ENCODE measurements at places on chromosomes 5 and 9.

GRCh38 chr9:109101810-109102209 lies 17.9 kb downstream of the TMEM245 start:
- no peak for DNase-seq

DNA sequence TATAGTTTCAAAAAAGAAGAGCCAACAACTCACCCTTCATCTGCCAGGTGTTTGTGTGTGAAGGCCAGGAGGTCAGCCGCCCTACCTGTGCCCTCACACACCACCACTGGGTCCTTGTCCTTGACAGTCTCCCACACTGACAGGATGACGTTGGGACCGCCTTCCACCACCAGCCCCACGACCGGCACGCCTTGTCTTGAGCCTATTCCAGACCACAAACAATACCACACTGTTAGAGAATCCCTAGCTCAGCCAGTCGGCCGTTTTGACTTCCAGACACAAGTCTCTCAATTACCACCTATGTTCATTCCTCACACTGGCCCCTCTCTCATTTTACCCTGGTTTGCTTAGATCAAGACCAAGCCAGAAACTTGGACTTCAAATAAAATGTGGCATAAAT lies 66.1 kb downstream of the TRPM6 start:
- no peak for DNase-seq

DNA sequence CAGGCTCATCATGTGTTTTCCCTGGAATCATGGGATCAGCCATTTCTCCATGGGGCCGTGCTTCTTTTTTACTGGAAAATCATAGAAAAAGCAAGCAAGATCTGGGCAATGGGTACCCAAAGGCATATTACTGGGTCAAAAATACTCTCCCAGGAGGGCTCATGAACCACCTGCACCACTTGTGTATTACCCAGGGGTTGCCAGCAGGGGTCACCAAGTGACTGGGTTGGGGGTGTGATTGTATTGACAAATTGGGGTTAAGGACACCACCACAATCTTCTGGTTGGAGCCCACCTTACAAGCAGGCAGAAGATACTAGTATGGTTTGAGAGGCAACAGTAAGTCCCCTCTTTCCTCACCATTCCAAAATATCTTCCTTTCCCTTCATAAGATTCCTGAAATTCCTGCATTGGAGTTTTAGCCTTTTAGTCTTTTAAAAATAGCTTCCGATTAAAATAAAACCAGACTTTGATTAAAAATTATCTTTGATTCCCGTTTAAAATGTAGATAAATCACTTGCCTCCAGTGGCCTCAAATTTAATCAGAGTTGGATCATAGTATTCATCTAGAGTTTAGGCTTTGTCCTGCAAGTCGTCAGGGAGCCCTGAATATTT lies 603.3 kb downstream of the KIF4B start:
- DNase-seq, result no peak

DNA sequence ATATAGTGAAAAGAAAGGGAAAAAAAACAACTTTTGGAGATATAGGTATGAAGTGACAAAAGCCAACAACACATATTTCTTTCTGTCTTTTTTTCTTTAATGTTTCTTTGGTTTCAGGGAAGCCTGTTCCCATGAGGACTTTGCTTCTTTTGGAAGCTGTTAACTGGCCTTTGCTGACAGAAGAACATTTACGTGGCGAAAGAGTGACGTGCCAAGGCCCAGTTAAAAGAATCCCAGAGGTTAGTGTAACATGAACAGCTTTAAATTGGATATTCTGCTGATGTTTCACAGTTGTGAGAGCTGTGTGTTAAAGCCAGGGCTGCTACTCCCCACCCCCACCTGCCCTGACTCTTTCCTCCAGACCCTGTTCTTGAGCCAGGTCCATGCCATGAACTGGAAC lies 275.9 kb downstream of the CRB2 start:
- no peak for DNase-seq

- no peak for DNase-seq
Observed at GRCh38 chr5:117263231-117263630, 688.6 kb upstream of the SEMA6A start.

DNA sequence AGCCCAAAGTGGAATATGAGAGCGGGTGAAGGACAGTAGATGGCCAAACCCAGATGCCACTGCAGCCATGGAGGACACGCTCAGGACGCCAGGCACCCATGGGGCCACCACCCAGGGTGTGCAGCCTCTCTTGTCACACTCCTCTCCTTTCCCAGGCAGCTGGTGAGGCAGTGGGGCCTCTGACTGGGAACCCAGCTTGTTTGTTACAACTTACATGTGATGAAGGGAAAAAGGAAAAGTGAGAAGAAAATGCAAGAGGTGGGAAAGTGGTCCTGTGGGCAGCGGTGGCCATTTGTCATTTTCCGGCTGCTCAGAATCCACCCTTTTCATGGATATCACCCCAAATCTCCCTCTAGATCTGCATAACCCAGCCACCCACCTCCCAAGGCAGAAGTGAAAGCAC lies 62.7 kb upstream of the UNC5A start:
- DNase-seq, result no peak

Measured in DMS79 treated with DMSO at 0.1 percent for 48 hours (cell line).